ENCODE measurements at places on chromosomes 12 and 14. TPM values are rescaled to one million over a fixed set of nuclear protein-coding genes. Genes with fewer than 3 reads are reported as not detected.
A peak's percentile ranks its signal among the peaks of the same experiment; 100 is the strongest.

The TSPAN31 gene
- 7.7 TPM for total RNA-seq

The GPR65 gene
- total RNA-seq, result 11.1 TPM

- no peak overlapping the region for H3K27ac ChIP-seq
- H3K36me3 ChIP-seq, result peaks cover 11% of the 10 kb centered on the region
- H3K4me1 ChIP-seq, result no peaks in the 10 kb centered on the region
- no peaks in the 10 kb centered on the region for H3K27me3 ChIP-seq
Measured at GRCh38 chr12:50749459-50749882, 14.4 kb upstream of the ATF1 start.

GRCh38 chr14:62736048-62737043, 308.9 kb downstream of the KCNH5 start:
- DNase-seq, result no peak
- no peak overlapping the region for H3K4me3 ChIP-seq
- no peaks in the 10 kb centered on the region for H3K27me3 ChIP-seq
- H3K36me3 ChIP-seq, result no peaks in the 10 kb centered on the region

DNA sequence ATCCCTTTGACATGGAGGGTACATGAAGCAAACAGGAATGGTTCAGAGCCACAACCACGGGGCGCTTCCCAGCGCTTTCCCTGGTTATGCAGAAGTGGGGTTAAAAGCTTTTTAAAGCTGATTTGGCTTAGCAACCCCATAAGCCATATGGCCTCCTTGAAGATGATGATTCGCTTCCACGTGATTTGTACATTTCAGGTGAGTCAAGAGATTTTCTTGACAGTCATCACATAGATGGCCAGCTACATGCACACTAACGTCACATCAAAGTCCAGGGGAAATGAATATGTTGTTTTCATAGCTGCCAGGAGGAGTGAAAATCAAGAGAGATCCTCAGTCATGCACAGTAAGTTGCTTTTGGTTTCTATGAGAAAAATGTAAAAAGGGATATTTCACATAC, 309.7 kb downstream of the TMEM132D start:
- no peak overlapping the region for H3K27ac ChIP-seq
- no peaks in the 10 kb centered on the region for H3K4me1 ChIP-seq
- H3K4me3 ChIP-seq, result no peak overlapping the region
- H3K36me3 ChIP-seq, result no peaks in the 10 kb centered on the region
- DNase-seq, result no peak
- no peaks in the 10 kb centered on the region for H3K27me3 ChIP-seq

GRCh38 chr12:62256408-62257096, 3.7 kb upstream of the USP15 start:
- peak overlapping the region; percentile 53 for H3K4me3 ChIP-seq
- H3K27me3 ChIP-seq, result no peaks in the 10 kb centered on the region

- H3K4me1 ChIP-seq, result peaks cover 13% of the 10 kb centered on the region
- no peak overlapping the region for H3K27ac ChIP-seq
- no peaks in the 10 kb centered on the region for H3K27me3 ChIP-seq
Measured at GRCh38 chr14:92789457-92790089, 4.5 kb upstream of the GOLGA5 start.

GRCh38 chr12:5369298-5369697, 62.6 kb upstream of the NTF3 start:
- no peaks in the 10 kb centered on the region for H3K4me1 ChIP-seq
- no peak overlapping the region for H3K27ac ChIP-seq
- H3K4me3 ChIP-seq, result no peak overlapping the region
- DNase-seq, result no peak

GRCh38 chr12:23361971-23362370, 587.5 kb downstream of the SOX5 start:
- no peaks in the 10 kb centered on the region for H3K27me3 ChIP-seq
- H3K4me3 ChIP-seq, result no peak overlapping the region
- H3K4me1 ChIP-seq, result no peaks in the 10 kb centered on the region
- H3K36me3 ChIP-seq, result no peaks in the 10 kb centered on the region

Data from activated naive CD4-positive, alpha-beta T cell treated with anti-CD3 and anti-CD28 coated beads for 36 hours (primary cell).